Dorsolateral prefrontal cortex (tissue), 122 donors: ENCODE measurements at places on chromosomes 16 and 17. TPM values are rescaled to one million over a fixed set of nuclear protein-coding genes. Genes with fewer than 3 reads are reported as not detected.

Gene ZNF23
- total RNA-seq = 20.3 TPM

Gene HSPB9
- 0.27 TPM for total RNA-seq

Gene ITGAL
- total RNA-seq = 3.9 TPM

Gene HSD17B1
- total RNA-seq = 2.8 TPM

Gene UBN1
- 27.1 TPM for total RNA-seq

Gene HSF4
- 117 TPM for total RNA-seq

Gene VAC14
- 36.5 TPM for total RNA-seq

Gene TRIM72
- 0.76 TPM for total RNA-seq

Gene KRT39
- total RNA-seq = not detected

Gene CD300H
- total RNA-seq = not detected

Gene HES7
- total RNA-seq = 0.70 TPM

Gene VAT1L
- total RNA-seq = 15.2 TPM

Gene OTOP2
- not detected for total RNA-seq

Gene CACNG5
- total RNA-seq = 3.3 TPM

Gene UTS2R
- 1.0 TPM for total RNA-seq

Gene RASL10B
- 31.4 TPM for total RNA-seq

Gene HSD11B2
- 7.8 TPM for total RNA-seq

Gene TBC1D3H
- not detected for total RNA-seq

Gene ABCC12
- 5.4 TPM for total RNA-seq

Gene CYGB
- 24.4 TPM for total RNA-seq

Gene RPGRIP1L
- total RNA-seq = 14.8 TPM

Gene C17orf78
- total RNA-seq = not detected

Gene KRT17
- 38.4 TPM for total RNA-seq

Gene TBC1D3K
- total RNA-seq = not detected

Gene RDM1
- 1.2 TPM for total RNA-seq

Gene PRSS36
- 3.9 TPM for total RNA-seq

Gene ZNF469
- total RNA-seq = 4.8 TPM

Gene CDH3
- 9.7 TPM for total RNA-seq

Gene HS3ST3A1
- total RNA-seq = 0.79 TPM

Gene KRTAP4-9
- not detected for total RNA-seq

Gene BAHCC1
- 42.7 TPM for total RNA-seq
